ENCODE measurements at places on chromosomes 1 and 21. TPM values are rescaled to one million over a fixed set of nuclear protein-coding genes. Genes with fewer than 3 reads are reported as not detected.

Gene ADORA3
- 2.8 TPM for total RNA-seq

Gene CRTC2
- total RNA-seq, result 22.5 TPM

Gene OR2L5
- total RNA-seq, result not detected

Gene TMEM222
- 17.4 TPM for total RNA-seq

Gene LCE3E
- not detected for total RNA-seq

Gene FMO1
- not detected for total RNA-seq

Data from gastrocnemius medialis (tissue), 4 donors.